AG09319 (cell line): ENCODE measurements at places on chromosomes 5 and 9.

- no peak for DNase-seq
These were observed 160.6 kb downstream of the NTRK2 start for GRCh38 chr9:84829997-84830696.

DNA sequence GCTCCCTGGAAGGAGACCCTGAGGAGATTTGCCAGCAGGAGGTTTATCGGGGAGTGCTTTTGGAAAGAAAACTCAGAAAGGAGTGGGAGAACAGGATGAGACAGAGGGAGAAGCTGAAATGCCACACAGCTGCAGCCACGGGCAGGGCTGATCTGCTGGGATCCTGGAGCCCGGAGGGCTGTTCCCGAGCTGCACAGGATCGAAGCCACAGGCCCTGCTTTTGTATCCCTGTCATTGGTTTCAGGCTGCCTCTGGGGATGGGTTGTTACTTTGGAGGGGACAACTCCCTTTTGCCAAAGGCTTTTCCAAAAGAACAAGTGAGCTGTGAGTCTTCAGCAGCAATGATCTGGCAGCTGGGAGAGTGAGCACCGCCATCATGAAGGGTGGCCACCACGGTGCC is 152.5 kb upstream of the PTCH1 start:
- DNase-seq: no peak

DNA sequence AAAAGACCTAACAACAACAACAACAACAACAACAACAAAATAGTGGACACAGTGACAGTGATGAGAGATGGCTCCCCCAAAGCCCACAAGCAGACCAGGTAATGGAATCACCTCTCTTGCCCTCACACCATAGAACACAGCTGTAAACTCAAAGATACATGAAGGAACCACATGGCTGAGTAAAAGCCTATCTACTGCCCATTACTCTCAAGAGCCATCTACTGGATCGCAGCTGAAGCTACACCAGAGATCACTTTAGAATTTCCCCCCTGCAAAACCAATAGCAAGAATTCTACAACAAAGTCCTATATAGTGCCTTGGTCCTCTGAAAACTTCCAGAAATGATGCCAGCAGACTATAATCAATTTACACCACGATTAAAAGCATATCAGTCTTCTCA is 1537.6 kb upstream of the CDH9 start:
- DNase-seq: no peak

- DNase-seq: no peak
These were observed 12.5 kb upstream of the PUM3 start for GRCh38 chr9:2856400-2856799.

GRCh38 chr9:92341578-92341977 is 15.8 kb downstream of the CENPP start:
- DNase-seq: no peak

DNA sequence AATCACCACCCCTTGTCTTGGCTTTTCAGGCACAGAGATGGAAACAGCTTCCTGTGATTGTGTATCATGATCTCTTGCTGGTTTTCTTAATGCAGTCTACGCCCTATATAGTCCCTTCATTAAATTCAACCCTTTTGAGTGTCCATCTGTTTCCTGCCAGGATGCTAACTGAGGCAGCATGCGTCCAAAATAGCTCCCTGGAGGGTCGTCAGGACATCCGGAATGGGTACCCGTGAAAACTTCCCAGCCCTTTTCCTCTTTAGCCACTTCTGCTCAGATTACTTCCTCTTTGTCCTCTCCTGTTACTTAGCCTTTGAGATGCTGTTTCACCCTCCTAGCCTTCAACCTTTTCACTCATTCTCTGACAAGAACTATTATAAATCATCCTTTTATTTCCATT is 79.8 kb upstream of the KLF9 start:
- DNase-seq: no peak

GRCh38 chr5:139816566-139816965 is 21.0 kb downstream of the PSD2 start:
- DNase-seq: no peak

DNA sequence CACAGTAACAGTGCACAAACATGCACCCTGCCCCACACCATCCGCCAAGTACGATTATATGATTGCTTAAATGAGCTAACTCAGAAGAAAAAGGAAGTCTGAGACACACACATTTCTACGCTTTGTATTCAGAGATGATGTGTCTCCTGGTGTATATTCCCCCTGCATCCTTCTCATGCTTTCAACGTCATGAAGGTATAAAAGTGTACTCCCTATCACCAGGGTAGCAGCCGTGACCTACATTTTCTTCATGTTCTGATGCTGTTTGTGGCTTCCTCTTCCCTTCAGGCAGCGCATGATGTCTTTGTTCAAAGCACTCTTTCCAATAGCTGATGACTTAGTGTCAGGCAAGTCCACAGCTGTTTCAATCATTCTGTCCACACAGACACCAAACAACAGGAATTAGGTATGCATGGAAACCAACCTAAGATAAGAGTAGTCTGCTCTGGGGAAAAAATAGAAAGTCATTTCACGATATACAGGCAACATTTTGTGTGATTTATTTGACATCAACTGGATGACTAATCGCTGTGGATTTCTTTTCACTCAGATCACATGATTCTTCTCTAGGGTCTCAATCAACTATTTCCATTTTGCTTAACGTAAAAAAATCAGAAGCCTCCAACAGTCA is 269.4 kb upstream of the PTGER4 start:
- DNase-seq: no peak

GRCh38 chr5:141780240-141780951 is 97.8 kb downstream of the PCDH1 start:
- no peak for DNase-seq

DNA sequence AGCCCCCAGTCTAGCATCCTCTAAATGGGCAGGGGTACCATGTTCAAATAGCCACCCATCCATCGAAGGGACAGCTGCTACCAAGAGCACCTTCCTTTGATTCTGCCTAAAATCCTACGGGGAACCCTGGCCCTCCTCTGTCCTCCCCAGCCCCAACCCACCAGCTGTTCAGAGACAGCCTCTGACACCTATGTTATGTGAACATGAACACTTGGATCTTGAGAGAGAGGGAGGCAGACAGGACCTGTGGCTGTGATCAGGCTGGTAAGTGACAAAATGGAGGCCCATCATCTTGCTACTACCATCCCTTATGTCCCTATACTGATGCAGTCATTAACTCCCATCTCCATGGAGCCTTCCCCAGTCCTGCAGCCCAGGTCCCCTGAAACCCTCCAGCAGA is 8.2 kb downstream of the SLC23A1 start:
- DNase-seq: no peak

GRCh38 chr5:126656401-126657007 is 55.8 kb downstream of the PHAX start:
- DNase-seq: no peak

DNA sequence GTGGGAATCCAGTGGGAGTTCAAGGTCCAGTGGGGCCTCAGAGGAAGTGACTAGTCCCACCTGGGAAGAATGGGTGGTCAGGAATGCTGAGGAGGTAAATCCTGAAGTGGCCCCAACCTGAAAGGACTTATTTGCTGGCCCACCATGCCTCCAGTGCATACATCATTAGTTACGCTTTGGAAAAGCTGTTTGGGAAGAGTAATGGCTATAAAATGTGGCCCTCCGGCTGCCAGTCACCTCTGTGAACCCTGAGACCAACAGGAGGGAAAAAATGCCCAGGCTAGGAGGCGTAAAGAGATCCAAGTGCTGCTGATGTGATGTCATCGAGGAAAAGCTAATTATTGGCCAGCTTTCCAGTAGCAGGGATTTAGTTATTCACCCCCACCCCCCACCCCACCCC is 2.7 kb upstream of the SLC26A2 start:
- no peak for DNase-seq

DNA sequence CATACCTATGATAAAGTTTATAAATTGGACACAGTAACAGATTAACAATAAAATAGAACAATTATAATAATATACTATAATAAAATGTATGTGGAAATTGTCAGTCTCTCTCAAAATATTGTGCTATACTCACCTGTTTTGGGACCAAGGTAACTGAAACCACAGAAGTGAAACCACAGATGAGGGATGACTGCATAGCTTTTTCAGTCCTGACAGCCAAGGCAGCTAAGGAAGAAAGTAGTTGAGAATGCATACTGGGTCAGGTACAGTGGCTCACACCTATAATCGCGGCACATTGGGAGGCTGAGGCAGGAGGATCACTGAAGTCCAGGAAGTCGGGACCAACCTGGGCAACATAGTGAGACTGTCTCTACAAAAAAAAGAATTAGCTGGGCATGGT is 8.9 kb downstream of the SRP19 start:
- no peak for DNase-seq

DNA sequence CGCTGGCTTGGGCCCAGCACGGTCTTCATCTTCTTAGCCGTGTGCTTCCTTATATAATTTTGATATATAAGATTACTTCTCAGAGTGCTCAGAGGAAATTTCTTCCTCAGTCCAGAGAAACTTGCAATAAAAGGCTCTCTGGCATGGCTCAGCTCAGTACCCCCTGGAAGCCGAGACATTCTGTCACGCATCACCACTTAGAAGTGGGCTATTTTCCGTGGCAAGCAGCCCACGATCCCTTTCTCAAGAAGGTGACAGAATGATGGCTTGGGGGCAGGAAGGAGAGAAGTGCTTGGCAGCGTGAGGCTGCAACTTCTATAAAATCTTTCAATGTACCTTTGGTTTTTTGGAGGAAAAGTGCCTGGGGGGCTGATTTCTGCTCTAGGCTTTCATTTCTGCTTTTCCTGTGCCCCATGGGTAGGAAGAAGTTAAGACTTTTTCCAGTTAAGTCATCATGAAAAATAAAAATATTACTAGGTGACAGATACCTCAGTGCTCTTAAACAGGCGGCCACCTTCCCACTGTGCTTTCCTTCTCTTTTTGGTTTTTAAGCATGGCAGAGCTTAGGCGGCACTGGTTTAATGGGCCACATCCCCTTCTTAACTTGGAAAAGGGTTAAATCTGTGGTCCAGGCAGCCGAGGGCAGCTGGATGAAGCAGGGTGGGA is 104.6 kb downstream of the MVB12B start:
- no peak for DNase-seq

GRCh38 chr5:95334900-95335538 is 50.1 kb upstream of the MCTP1 start:
- no peak for DNase-seq

DNA sequence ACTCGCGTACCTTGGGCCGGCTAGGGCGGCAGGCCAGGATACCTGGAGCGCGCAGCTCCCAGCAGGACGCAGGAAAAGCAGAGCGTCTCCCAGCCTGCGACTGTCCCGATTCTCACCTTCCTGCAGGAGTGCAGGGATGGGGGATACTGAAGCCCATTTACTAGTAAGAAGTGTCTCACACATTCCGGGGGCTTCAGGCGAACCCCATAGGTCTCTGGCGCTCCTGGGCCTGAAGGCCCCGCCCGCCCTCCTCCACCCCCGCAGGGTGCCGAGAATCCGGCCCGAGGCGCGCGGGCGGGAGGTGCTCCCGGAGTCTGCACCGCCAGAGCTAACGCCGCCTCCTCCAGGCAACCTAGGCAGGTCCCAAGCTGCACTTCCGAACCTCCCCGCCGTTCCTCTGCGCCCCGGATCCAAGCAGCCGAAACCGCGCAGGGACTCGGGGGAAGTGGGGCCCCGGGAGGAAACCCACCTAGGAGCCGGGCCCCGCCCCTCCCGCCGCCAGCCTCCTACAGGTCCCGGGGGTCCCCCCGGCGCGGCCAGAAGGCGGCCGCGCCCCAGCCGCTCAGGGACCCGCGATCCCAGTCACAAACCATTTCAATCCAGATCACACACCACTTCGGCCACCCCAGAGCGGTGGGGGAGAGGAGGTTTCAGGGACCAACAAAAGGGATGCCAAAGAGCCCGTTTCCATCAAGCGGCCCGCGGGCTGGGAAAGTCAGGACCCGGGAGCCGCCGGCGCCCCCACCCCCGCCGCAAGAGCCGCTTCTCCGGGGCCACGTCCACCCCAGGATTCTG is 1.2 kb downstream of the ROR2 start:
- no peak for DNase-seq

GRCh38 chr5:10354048-10354872 is 765 bp downstream of the MARCHF6 start:
- DNase-seq: no peak

- no peak for DNase-seq
These were observed 48.8 kb downstream of the MVB12B start for GRCh38 chr9:126375386-126375785.

DNA sequence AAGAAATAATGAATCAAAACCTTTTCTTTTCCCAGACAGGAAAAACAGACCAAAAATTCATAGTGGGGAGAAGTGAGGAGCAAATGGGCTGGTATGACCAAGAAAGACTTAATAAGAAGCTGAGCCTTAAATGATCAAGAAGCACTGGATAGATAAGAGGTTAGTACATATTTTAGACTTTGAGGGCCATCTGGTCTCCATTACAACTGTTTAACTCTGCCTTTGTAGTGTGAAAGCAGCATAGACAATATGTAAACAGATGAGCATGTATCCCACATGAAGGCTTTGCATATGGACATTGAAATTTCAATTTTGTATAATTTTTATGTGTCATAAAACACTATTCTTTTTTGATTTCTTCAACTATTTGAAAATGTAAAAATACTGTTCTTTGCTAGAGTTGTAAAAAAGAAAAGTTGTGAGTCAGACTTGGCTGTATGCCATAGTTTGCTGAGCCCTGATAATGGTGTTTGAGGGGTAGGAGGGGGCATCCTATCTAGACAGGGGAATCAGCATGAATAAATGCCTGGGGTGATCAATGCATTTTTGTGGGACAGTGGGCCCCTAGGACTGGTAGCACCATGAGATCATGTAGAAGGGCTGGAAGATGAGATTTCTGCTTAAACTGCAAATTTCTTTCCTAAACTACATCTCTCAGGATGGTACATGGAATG is 91.8 kb upstream of the GPR151 start:
- DNase-seq: no peak

DNA sequence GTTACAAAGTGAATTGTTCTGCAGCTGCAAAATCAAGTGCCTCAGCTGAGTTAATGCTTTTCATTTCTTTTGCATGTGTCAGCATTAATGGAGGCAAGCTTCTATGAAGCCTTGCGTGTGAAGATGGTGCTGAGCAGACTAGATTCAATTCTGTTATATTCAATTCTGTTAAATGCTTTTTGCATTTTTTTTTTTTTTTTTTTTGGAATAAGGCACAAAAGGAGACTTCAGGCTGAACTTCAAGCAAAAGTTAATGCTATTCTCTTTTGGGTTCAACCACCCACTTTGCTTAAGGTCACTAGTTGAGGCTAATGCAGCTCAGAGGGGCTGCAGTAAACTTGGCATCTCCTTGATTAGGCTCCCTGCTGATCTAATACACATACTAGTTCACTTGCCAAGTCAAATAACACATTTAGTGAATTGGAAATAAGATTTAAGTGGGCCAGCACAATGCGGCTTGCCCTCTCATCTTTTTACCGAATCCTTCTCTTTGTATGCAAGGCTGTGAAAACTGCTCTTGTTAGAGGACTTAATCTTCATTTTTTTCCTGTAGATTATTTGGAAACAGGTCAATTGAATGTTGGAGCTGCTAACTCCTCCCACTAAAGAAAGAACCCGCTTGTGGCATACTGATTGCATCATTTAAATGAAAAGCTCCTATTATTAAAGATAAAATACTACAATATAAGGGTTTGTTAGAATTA is 1020.2 kb downstream of the NR2F1-AS1 start:
- no peak for DNase-seq

- DNase-seq: no peak
These were observed 99.9 kb downstream of the TTC39B start for GRCh38 chr9:15206903-15207696.
